ENCODE measurements at places on chromosomes 11 and 22.

- DNase-seq: no peak
These were observed 73.4 kb downstream of the MYEOV start for GRCh38 chr11:69367211-69367964.

DNA sequence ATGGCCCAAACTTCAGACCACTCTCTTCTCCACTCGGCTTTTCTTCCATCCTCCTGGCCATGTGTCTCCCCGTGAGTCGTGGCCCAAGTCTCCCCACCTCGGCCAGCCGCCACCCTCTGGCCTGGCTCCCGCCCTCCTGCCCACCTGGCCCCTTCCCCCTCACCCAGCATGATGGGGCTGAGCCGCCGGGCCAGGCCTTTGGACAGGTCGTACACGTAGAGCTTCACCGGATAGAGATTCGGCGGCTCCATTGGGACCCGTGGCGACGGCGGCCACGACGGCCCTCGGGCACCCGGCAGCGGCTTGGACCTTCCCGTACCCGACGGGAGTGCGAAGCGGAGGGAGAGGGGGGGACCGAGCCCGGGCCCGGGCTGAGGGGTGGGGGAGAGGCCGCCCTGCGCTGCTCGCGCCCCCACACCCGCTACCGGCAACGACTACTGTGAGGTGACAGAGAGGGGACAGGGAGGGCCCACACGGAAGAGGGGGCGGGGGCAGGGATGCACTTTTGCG lies at the start of gene DESI1:
TSS of gene DESI1 (minus strand) at position 455 of the 510 bp plus-strand sequence. CDS start at position 251, 204 bp downstream.
- no peak for DNase-seq

GRCh38 chr11:61690706-61691379 lies 10.7 kb downstream of the DAGLA start:
- DNase-seq: no peak

DNA sequence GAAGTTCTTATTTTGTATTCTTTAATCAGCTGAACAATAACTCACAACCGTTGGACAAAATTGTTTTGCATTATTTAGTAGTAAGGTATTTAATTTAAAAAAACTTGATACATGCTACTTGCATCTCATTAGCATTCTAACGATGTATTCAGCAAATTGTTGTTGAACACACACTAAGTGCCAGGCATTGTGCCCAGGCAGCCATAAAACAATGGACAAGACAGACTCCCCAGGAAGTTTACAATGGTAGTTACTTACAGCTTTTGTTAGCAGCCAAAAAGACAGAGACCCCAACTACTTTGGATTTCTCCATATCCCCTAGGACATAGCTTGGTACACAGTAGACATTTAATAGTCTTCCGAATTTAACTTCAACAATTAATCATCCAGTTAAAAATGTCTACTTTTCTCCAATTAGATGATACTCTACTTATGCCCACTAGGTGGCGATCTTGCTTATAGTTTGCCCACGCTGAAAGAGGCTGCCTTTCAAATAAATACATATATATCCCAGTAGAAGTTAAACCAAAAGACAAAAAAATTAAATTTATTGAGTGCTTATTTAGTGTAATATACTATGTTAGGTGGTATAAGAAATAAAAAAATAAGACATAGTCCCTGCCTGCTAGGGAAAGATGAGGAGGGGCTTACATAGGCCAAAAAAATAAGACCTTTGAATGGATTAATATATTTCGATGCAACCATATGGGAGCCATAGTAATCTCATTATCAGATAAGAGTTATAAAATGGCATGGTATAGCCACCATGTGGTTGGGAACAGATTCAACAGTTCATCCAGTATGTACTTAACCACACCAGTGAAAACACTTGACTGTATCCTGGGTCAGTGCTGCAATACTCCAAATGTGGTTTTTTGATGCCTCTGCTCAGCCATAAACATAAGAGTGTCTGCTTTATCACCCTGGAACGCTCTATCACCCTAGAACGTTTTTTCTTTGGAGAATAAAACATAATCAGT lies 2.0 kb upstream of the FJX1 start:
- no peak for DNase-seq

GRCh38 chr11:107598225-107599139 lies 7.5 kb downstream of the ELMOD1 start:
- no peak for DNase-seq

DNA sequence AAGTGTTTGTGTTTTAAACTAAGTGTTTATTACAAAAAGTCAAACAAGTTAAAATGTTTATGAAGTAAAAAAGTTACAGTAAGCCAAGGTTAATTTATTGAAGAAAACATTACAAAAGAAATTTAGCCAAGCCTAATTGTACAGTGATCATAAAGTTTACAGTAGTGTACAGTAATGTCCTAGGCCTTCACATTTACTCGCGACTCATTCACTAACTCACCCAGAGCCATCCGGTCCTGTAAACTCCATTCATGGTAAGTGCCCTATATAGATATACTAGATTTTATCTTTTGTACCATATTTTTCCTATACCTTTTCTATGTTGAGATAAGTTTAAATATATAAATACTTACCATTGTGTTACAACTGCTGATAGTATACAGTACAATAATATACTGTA lies 481.8 kb upstream of the TENM4 start:
- no peak for DNase-seq

DNA sequence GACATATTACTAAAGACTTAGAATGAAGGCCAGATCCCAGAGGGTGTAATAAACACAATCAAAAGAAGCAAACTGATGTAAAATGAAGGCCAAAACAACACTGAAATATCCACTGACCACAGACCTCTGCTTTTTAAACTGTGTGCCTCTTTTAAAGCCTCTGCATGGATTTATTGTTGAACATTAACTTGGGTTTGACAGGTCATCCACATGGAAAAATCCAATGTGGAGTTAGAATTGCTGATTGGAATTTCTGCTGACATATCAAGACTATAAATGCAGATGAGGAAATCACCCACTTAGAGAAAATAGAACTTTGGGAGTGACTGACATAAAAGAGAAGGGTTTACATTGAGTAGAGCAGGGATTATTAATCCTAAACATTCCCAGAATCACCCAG lies 853.9 kb upstream of the RAG2 start:
- DNase-seq: no peak

GRCh38 chr11:62008193-62008592 lies 40.8 kb upstream of the FTH1 start:
- no peak for DNase-seq

- no peak for DNase-seq
These were observed 395.7 kb downstream of the AASDHPPT start for GRCh38 chr11:106473089-106473722.

GRCh38 chr22:25166266-25167040 lies 33.2 kb upstream of the CRYBB3 start:
- DNase-seq: no peak

Data from activated T-helper 1 cell treated with anti-CD3 and anti-CD28 coated beads, Interleukin-2, amount 50 U/mL, for 16 hours (primary cell).